ENCODE measurements at places on chromosomes 2 and 18.
A peak's percentile ranks its signal among the peaks of the same experiment; 100 is the strongest.

DNA sequence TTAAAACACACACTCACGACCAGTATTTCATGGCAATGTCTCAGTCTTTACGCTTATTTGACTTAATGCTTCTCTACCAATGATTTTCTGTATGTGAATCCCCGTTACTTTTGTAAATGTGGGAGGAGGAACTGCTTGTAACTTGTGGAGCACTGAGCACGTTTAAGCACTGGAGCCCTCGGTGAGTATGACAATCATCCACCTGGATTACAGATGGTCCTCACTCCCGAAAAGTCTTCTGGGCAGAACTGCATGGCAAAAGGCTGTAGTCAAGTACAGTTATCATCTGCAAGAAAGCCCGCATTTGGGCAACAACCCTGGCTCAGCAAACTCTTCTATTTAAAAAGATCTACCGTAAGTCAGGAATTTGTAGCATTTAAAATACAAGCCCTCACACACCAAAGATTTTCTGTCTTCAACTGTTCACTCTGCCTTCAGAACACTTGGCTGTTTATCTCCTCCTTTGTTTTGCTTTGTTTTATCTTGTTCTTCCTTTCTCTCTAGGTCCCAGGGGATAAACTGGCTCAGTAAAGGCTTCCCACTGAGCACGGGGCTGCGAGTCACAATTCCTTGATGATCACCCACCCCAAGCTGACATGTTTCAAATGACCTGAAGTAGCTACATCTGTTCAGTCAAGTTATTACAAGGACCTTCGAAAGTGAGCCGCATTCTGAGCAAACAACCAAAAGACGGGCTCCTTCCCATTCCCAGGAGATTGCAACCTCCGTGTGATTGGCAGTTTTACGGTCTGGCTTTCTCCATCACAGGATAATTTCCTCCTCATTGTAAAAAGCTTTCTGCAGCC, 102.2 kb downstream of the DLGAP1 start:
- no peak for DNase-seq

DNA sequence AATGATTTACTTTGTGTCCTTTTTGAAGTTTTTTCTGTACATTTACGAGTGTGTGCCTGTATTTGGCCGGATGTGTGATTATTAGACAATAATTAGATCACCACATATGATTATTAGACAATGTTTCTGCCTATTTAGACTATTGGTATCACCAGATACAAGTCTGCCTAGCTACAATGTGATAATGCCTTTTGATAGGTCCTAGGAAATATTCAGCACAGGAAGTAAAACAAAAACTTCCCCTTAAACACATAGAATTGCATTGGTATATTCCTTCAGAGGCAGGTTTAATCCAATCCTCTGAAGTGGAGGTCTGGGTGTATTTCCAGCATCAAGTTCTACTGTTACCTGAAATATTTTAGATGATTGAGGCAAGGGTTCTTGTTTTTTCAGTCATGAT, 275.1 kb downstream of the TGIF1 start:
- no peak for DNase-seq

- no peak for DNase-seq
Measured at GRCh38 chr18:47403317-47403716, 151.9 kb upstream of the SKOR2 start.

DNA sequence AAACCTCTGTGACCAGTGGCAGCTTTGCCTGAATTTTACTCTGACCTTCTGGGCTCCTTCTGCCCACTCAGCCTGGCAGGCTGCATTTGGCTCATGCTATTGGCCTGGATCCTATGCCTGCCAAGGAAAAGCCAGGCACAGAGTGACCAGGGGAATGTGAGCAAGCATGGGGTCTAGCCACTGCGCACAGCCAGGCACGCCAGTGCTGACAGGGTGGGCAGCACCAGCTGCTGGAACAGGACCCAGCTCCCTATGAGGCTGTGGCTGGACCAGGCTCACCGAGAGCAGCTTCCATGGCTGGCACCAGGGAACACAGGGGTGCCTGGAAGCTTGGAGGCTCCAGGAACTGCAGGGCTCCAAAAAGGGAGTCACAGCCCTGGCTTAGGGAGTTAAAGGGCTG, 311.5 kb upstream of the SYT4 start:
- DNase-seq = no peak

- no peak for DNase-seq
Measured at GRCh38 chr2:131010566-131010965, 82.7 kb downstream of the FAM168B start.

- no peak for DNase-seq
Measured at GRCh38 chr2:54330926-54331835, 75.2 kb upstream of the TSPYL6 start.

GRCh38 chr2:46309052-46309953, 12.1 kb downstream of the EPAS1 start:
- DNase-seq = no peak

GRCh38 chr2:12162269-12163247, 416.1 kb downstream of the LPIN1 start:
- DNase-seq = no peak

- DNase-seq = no peak
Measured at GRCh38 chr2:12663306-12664037, 53.3 kb upstream of the TRIB2 start.

DNA sequence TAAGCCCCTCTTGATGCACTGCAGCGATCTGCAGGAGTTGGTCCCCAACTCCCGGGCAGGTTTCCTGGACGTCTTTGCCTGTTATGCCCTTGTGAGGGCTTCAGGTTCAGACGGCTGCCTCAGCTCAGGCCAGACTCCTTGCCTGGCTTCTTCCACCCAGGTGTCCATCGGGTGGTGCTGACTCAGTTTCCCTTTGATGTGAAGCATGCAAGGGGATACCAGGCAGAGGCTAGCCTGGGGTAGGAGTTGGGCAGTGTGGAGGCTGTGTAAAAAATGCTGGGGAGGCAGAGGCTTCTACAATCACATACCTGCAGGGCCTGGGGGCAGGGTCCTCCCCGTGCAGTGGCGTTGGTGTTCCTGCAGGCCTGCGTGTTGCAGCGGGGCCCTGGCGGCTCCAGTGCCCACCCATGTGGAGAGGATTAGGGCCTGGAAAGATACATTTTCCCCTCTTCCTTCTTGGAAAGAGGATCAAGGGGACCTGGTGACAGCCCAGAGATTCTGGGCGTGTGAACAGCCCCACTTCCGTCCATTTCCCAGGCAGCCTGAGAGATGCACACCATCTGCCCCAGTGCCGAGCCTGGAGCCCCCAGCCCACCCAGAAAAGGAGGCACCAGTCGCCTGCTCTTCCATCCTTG, 338.3 kb downstream of the DYSF start:
- DNase-seq = no peak

GRCh38 chr18:22465859-22466457, 48.2 kb upstream of the CTAGE1 start:
- DNase-seq = peak; percentile 21

DNA sequence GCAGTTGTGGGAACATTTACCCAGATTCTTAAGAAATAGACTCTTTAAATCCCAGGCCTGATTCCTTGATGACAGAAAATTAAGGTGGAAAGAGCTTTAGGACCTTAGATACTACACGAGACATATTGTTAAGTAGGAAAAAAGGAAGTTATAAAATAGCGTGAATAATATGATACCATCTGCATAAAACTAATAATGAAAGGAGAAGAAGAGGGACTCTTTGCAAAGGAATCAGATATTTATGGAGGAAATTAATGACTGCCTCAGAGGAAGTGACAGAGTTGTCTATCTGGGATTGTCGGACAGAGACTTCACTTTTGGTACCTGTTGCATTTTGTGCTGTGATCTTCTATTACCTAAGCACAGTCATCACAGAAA, 20.8 kb downstream of the APCDD1 start:
- no peak for DNase-seq

DNA sequence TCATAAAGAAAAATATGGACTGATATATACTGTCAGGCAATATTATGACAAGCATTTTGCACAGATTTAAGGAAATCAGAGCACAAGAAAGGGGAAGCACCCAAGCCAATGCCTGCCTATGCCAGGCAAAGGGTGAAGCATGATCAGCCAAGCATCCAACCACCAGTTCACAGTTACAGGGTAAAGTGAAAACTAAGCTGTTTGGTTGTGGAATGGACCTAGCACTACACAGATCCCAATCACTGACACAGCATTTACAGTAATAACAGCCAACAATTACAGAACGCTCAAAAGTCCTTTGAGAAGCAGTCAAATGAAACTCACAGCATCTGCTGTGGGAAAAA, 90.3 kb downstream of the SP3 start:
- no peak for DNase-seq

DNA sequence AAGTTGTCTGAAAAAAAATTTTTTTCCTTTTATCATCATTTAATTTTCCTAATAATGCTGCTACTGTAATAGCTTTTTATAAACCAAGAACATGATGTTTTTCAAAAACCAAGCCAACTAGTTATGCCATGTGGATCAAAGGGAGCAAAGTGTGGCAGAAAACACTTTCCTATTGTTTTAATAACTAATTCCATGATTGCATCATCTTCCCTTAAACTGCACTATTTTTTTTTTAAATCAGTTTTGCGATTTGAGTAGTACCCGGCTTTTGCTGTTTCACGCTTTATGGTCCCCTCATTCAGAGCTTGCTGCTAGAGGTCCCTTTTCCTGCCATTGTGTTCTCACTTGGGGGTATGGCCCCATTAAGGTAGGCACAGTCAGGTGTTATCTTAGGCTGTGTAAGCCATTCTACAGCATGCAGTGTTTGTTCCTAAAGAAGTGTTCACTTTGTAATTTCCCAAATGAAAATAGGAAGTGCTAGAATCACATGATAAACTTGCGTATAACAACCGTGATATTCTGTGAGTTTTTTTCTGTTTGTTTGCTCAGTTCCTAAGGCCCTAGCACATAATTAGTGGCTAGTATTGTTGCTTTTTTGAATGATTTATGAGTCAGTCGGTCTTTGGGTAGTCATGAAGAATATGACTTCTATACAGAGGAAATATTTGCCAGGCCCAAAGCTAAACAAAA, 225.8 kb downstream of the PTGR3 start:
- no peak for DNase-seq

DNA sequence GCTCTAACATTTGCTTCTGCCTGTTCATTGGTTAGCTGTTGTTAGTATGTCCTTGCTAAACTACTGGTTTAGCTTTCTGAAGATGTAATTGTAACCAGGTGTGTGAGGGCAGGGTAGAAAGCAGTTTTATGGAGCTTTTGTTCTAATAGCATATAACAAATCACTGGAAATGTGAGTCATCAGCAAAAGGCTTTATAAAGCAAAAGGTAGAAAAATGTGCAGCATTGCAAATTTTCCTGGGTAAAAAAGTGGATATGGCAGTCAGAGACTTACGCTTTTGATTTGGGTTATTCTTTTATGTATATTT, 85.3 kb downstream of the ZNF407 start:
- no peak for DNase-seq

DNA sequence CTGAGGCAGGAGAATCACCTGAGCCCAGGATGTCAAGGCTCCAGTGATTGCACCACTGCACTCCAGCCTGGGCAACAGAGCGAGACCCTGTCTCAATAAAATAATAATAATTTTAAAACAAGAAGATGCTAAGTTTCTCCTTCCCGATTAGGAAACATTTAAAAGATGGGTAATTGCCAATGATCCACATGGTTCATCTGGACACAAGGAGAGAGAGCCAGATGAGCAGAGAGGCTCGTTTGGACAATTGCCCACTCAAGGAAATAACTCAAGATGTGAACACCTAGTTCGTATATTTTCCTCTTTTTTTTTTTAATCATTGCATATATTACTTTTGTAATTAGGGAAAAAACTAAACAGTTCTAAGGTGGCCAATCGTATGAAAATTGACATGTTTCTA, 3.6 kb upstream of the ACTG2 start:
- no peak for DNase-seq

- DNase-seq = no peak
Measured at GRCh38 chr2:152415231-152415642, 80.3 kb downstream of the FMNL2 start.

- no peak for DNase-seq
Measured at GRCh38 chr2:108348816-108349570, 28.8 kb upstream of the SULT1C4 start.

DNA sequence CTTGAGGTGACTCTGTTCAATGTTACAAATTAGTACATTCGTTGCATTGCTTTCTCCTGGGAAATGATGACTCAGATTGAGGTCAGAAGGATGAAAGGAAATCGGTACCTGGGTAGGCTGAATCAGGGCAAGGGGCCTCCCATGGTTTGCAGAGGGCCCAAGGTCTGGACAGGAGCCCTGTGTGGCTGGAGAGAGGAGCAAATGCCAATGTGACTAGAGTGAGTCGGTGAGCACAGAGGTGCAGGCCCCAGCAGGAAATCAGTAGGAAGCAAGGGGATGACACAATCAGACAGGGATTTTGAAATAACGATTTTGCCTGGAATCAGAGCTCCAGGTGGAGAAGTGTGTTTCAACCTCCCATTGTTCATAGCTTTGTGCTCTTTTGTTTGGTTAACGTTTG, 118.9 kb downstream of the CCDC102B start:
- no peak for DNase-seq

GRCh38 chr2:17373041-17373440, 145.2 kb downstream of the RAD51AP2 start:
- no peak for DNase-seq

GRCh38 chr2:65215946-65216345, 11.7 kb upstream of the ACTR2 start:
- no peak for DNase-seq

DNA sequence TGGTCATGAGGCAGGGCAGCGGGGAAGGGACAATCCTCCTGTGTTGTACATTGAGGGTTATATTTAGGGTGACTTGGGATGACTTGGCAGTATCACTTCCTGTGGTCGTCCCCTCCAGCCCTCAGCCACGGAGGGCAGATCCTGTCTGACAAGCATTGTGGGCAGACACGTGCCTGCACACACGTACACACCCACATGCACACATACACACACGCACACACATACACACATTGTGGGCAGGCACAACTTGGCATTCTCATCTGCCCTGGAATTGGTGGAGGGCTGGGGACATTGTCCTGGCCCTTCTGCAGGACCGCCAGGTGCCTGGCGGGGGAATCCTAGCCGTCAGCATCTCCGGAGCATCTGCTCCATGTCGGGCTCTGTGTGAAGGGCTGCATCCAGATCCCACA, 47.6 kb downstream of the ODC1 start:
- no peak for DNase-seq

- DNase-seq = no peak
Measured at GRCh38 chr2:217735899-217736298, 266.9 kb downstream of the TNS1 start.

DNA sequence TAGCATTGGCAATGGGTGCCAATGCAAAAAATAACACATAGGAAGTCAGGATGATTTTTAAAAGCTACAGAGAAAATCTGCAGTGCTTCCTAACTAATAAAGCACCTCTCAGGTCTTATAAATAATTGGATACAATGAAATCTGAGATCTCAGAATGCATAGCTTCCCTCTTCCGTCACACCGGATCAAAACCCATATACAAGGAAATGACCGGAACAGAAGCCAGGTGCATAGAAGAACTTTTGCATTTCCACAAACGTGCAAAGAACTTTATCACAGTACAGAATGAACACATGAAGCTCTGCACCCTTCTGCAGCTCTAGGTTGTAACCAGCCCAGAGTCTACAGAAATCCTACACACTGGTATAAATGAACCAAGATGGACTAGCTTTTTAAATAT, 145.4 kb downstream of the TCF4 start:
- no peak for DNase-seq

Measured in stimulated activated CD8-positive, alpha-beta memory T cell treated with anti-CD3 and anti-CD28 coated beads, Interleukin-7, amount 100 ng/mL, for 4 hours (primary cell).